Ureter (tissue), 1 donor: ENCODE measurements at places on chromosomes 1 and 21.

DNA sequence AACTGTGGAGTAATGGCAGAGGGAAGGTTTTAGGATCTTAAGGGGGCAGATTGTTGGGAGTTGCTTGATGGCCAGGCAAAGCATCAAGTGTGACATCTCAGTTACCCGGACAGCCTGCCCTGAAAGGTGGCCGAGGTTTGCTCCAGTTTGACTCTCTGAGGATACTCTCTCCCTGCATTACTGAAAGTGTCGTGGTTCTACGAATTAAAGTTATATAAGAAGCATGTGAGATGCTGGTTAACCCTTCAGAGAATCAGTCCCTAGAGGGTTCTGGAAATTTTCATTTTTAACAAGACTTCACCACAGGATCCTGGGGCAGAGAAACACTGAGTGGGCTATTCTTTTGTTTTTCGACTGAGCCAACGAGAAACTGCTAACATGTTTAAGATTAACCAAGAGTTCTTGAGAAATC is 689 bp upstream of the ZNF644 start:
- DNase-seq: no peak

- DNase-seq: peak; percentile 49
These were observed 29.9 kb upstream of the CTBS start for GRCh38 chr1:84603941-84604830.

DNA sequence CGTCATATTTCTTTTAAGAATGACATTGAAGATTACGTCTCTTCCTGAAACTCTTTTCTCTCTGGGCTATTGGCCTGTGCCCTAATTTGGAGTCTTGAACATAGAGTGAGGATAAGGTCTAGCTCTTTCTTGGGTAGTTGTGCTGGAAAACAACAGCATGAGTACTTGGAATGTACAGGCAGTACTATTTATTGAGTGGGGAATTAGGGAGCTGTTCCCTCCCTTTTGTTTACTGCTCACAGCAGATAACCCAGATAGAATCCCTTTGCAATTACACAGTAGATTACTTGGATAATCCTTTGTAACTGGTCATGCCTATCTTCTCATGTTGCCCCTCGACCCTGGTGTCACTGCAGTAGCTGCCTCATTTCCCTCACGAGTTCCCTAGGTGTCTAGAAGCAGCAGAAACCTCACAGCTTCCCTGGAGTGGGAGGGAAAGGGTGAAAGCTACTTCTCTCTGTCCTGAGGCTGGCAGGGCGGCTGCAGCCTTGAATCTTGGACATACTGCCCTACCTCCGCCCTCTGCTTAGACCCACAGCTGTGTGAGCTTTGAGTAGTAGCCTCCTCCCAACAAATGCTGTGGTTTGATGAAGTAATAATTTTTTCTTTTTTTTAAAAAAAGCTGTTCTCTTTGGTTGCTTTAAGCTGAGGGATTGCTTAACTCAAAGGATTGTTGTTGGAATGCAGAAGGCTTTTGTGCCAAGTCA is 70.6 kb downstream of the FGGY start:
- DNase-seq: no peak

GRCh38 chr1:156508205-156508954 is 7.8 kb upstream of the MEF2D start:
- DNase-seq: peak; percentile 84

GRCh38 chr1:153291514-153291913 is 21.2 kb downstream of the PGLYRP3 start:
- no peak for DNase-seq

DNA sequence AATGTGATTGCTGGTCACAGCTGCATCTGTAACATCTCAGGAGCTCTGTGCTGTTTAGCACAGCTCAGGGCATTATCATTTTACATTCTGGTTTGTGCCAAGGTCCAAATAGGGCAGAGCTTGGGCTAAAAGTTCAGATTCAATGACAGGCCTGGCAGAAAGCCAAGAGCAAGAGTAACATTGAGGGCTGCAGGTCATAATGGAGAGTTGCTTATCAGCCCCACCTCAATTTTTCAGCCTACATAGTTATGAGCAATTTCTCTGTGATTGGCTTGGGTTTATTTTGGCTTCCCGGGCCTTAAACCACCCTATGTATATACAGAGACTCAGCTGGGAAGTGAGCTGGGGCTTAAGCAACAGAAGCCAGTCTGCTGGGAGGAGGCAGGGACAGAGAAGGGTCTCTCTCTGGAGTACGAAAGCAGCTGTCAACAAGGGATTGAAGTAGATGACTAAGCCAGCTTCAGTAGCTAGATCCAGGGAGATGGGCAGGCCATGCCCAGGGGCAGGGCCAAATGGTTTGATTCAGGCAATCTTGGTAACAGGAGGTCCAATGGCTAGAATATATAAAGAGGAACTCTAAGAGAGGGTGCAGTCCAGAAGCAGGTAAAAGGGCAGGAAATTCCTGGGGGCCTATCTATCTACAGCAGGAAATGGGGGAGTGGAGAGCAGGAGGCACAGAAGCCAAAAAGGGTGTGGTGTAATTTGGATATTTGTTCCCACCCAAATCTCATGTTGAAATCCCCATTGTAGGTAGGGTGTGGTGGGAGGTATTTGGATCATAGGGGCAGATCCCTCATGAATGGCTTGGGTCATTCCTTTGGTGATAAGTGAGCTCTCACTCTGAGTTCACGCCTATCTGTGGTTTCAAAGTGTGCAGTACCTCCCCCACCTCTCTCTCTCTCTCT is 49.0 kb downstream of the BRINP2 start:
- DNase-seq: no peak

DNA sequence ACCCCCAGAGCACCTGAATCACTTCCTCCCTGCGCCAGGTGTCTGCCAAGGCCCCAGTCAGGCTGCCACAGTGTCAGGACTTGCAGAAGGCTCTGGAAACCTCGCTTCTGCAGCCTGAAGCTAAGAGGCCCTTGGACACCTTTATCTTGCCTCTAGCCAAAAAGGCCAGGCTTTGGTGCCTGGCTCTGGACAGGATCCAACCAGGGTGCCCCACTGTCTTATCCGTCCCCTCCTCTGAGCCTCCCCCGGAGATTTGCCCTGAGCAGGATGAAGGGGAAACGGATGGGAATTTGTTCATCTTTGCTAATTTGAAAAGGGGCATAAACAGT is 12.8 kb upstream of the CLSTN1 start:
- peak; percentile 73 for DNase-seq

DNA sequence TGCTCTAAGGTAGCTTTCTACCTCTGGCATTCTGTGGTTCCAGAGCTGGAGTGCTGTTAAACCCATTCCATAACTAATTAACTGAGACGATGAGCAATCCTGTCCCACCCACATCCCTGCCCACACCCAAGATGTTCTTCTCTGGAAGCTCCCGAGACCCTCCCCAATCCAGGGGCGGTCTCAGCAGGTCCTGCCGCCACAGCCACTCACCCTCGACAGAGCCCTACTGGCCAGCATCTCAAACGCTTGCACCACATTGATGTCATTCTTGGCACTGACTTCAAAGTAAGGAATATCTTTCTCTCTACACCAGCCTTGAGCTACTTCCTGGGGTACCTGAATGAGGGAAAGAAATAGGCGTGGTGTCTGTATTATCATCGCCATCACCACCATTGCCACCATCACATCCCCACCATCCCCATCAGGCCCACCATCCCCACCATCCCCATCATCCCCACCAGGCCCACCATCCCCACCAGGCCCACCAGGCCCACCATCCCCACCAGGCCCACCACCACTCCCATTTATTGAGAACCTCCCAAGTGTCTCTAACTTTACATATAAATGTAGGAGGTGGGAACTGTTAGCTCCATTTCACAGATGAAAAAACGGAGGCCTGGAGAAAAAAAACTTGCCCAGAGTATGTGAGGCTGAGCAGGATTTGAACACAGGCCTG is 17.7 kb downstream of the RAB7B start:
- no peak for DNase-seq

DNA sequence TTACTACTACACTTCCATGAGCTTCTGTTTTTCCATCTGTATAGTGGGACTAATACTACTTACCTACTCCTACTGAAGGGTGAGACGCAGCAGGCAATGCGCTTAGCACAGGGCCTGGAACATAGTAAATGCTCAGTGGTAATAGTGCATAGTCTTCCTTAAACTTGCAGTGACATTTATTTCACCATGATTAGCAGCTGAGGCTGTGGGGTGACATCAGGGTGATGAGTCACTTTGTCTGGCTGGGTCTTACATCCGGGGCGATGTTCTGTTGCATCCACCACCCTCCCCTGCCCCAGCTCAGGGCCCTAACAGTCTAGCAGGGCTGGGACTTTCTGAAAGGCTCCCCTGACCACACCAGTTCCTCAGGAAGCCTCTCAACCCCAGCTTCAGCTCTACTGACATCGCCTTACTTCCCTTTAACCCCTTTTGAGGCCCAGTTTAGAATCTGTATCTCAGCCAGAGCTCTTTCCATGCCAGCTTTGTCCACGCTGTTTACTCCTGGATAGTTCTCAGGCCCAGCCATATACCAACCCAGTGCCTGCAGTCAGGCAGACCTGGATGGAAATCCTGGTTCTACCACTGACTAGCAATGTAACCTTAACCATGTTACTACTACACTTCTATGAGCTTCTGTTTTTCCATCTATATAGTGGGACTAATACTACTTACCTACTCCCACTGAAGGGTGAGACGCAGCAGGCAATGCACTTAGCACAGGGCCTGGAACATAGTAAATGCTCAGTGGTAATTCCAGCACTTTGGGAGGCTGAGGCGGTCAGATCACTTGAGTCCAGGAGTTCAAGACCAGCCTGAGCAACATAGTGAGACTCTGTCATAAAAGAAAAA is 66.3 kb downstream of the CD58 start:
- peak; percentile 74 for DNase-seq

DNA sequence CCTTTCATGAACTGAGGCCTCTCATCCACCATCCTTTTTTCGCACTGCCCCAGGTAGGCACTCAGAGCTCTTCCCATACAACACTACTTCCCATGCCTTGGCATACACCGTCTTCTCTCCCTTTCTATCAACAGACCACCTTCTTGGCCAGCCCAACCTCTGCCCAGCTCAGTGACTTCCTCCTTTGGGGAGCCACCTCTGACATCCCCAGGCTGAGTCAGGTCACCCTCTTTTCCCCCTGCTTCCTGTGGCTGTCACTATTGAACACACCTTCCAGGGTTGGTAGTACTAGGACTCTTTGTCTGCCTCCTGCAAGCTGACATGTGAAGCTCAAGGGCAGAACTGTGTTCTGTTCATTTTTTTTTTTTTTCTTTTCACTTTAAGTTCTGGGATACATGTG is 283.2 kb downstream of the SETD4 start:
- no peak for DNase-seq

- DNase-seq: no peak
These were observed 63.8 kb downstream of the OLFML3 start for GRCh38 chr1:114043054-114043453.

DNA sequence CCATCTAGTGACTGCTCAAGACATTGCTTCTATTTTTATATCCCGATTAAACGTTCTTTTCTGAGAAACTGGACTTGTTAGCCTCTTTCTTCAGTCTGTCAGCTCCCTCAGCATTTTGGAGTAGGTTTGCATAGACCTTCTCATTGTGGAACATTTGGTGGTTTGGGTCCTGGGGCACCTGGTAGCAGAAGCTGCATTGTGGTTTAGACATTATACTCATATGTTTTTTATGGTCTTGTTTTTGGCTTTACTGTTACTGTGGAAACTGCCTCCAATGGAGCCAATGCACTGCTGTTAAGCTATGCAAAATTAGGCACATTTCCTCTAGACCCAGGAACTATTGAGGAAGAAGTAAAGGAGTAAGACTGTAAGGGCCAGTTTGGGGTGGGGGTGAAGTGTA is 36.7 kb upstream of the LRRC8B start:
- DNase-seq: no peak

- no peak for DNase-seq
These were observed 141.8 kb downstream of the TTLL7 start for GRCh38 chr1:83857103-83857502.

DNA sequence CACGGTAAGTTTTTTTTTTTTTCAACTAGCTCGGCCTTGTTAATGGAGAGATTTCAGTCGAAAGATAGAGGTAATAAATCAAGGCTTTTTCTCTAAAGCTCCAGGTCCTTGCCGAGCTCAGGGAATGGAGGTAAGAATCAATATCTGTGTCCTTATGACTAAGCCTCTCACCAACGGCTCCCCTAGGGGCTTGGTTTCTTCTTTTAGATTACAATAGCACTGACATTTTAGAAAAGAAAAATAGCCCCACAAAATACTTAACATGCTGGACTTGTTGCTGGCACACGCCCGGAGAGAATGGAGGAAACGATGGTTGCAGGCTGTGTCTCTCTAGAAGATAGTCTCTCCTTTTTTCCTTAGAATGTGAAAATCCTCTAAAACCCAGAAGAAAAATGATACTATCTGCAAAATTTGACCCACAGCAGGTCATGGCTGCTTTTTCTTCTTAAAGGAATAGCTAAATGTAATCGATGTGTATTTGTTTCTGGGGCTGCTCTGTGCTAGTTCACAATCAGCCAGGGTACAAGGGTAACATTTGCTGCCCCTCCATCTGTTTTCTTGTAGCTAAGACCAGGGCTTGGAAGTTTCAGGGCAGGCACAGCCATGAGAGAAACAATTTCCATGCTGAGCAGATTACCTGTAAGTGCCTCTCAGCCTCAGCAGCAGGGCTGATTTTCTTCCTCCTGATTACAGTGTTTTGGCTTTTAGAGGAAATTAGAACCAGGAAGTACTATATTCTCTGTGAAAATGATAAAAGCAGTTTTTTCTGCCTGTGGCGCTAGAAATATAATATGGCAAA is 86.2 kb upstream of the GNG12 start:
- DNase-seq: no peak

GRCh38 chr1:114902343-114902742 is 47.7 kb downstream of the SYCP1 start:
- no peak for DNase-seq

DNA sequence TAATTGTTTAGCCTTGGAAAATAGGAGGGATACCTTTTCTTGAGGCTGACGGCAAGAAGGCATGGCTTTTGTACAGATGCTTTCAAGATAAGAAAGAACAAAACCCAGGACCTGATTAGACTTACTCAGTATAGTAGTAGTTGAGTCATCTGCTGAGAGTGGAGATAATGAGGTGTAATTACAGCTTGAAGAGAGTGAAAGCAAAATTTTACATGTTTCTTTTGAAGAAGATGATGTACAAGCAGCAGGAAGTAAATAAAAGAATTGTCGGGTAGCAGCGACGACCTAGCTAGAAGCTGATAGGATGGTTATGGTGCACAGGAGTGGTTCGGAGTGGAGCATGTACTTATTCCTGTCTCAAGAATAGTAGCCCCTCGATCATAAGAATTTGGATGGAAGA is 6.6 kb downstream of the ANGPTL1 start:
- DNase-seq: no peak

GRCh38 chr1:228320394-228320793 is 86.2 kb downstream of the TRIM11 start:
- DNase-seq: no peak

DNA sequence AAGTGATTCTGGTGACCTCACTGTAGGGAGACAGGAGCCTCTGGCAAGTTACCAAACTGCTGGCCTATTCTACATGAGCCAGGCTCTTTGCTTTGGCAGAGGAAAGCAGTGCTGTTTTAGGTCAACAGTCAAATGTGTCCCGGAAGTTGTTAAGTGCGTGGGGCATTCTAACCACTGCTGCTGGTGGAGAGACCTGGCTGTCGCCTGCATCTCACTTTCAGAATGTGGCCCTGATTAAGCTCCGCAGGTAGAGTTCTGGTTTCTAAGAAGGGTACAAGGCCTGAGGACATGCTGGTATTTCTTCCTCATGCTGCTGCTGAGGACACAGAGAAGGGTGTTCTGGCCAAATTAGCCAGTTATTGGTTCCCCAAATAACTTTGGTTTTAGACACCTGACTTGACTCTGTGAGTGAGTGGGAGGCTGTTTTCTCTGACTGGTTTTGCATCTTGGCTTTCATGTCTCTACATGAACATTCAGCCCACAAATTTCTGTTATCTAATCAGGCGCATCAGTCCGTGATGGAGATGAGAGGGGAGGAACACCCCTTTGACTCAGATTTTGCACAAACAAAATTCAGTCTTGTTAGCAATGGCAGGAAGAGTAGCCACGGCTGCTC is 120.8 kb downstream of the LMO4 start:
- DNase-seq: peak; percentile 70
